ENCODE measurements at places on chromosomes 12 and 14. TPM values are rescaled to one million over a fixed set of nuclear protein-coding genes. Genes with fewer than 3 reads are reported as not detected.

GRCh38 chr12:68746572-68747180 lies 700 bp downstream of the SLC35E3 start:
- DNase-seq: peak; percentile 50

The MRPL51 gene
- total RNA-seq: 95.6 TPM

GRCh38 chr14:35222872-35223466 lies 69.2 kb upstream of the PSMA6 start:
- no peak for DNase-seq

The GPRC5D gene
- not detected for total RNA-seq

- no peak for DNase-seq
Measured at GRCh38 chr14:53192052-53192760, 39.1 kb upstream of the DDHD1 start.

The HIF1A gene
- 71.7 TPM for total RNA-seq

GRCh38 chr12:60191676-60192359 lies 596.0 kb downstream of the SLC16A7 start:
- no peak for DNase-seq

DNA sequence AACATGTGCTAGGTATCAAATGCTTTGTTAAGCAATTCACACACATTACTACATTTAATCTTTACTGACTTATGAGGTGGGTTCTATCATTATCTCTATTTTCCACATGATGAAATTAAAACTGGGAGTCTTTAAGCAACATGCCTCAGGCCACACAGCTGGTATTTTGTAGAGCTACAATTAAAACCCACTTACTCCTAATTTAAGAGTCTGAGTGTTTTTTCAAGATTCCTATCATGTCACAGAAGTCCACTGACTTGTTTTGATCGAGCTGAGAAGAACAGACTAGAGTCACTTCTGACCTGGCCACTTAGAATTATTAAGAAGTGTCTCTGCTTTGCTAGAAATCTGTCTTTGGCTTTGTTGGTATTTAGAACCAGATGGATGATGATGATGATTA lies 670.7 kb downstream of the NRXN3 start:
- no peak for DNase-seq

The OTX2 gene
- not detected for total RNA-seq

GRCh38 chr12:95105540-95105939 lies 32.1 kb upstream of the NR2C1 start:
- no peak for DNase-seq

The SLC7A7 gene
- total RNA-seq: 2.3 TPM

The TRPV4 gene
- 0.32 TPM for total RNA-seq

The FGD4 gene
- total RNA-seq: 27.1 TPM

- DNase-seq: no peak
Measured at GRCh38 chr14:101624536-101624935, 63.2 kb downstream of the DIO3 start.

GRCh38 chr14:27148143-27148542 lies 550.3 kb upstream of the NOVA1 start:
- no peak for DNase-seq

The STAC3 gene
- 0.71 TPM for total RNA-seq

DNA sequence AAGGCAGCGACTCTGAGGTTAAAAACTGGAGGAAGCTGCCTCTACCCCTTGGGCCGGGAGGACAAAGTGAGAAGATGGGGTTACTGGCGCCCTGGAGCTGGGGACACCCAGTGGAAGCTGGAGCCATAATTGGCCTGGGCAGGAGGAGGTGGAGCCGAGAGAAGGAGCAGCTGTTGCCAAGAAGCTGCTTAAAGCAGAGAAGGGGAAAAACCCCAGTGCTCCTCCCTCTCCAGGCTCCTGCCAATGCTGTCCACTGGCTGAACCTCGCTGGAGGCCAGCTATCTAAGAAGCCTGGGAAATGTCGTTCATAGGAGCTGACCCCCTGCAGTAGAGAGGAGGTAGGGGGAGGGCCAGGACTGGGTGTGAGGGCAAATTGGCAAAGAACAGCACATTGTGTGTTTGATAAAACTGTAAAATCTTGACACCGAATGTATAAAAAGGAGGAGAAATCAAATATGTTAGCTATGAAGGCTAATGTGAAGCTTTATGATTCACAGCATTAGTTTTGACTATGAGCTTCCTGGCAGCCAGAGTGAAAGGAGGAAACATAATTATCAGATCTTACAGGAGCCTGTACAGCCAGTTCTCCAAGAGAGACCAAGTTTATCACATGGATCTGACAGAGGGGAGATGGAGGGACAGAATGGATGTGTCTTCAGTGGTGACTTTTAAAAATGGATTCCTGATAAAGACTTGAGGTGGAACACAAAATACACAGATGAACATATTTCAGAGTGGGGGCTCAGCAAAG lies 9.5 kb downstream of the HHIPL1 start:
- DNase-seq: no peak

GRCh38 chr12:126418400-126418799 lies 1353.2 kb downstream of the AACS start:
- DNase-seq: no peak

DNA sequence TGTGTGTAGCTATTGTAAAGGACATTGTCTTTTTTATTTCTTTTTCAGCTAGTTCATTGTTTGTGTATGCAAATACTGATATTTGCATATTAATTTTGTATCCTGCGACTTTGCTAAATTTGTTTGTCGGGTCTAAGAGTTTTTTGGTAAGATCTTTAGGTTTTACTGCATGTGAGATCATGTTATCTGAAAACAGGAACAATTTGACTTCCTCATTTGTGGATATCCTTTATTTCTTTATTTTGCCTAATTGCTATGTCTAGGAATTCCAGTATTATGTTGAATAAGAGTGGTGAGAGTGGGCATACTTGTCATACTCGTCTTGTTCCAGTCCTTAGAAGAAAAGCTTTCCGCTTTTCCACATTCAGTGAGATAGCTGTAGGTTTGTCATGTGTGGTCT lies 28.8 kb downstream of the SIX4 start:
- no peak for DNase-seq

DNA sequence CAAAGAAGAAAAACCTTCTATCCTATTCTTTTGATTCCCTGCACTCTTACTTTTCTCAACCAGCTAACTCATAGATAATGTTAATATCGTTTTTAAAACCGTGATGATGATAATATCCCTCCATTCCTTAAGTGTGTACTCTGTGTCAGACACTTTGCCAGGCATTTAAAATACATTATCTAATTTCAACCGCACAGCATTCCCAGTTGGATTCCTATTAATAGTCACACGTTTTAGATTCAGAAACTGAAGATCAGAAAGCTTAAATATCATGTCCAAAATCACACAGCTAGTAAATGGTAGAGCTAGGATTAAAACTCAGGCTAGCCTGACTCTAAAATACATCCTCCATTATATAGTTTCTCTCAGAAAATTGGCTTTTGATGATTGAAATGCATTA lies 366.0 kb downstream of the NELL2 start:
- DNase-seq: no peak

GRCh38 chr14:51784466-51784865 lies 75.9 kb upstream of the GNG2 start:
- DNase-seq: no peak

The DPY19L2 gene
- 55.0 TPM for total RNA-seq

- peak; percentile 81 for DNase-seq
Measured at GRCh38 chr12:75908961-75909605, 122.5 kb downstream of the PHLDA1 start.

GRCh38 chr12:92987846-92988621 lies 58.9 kb upstream of the EEA1 start:
- DNase-seq: peak; percentile 41

DNA sequence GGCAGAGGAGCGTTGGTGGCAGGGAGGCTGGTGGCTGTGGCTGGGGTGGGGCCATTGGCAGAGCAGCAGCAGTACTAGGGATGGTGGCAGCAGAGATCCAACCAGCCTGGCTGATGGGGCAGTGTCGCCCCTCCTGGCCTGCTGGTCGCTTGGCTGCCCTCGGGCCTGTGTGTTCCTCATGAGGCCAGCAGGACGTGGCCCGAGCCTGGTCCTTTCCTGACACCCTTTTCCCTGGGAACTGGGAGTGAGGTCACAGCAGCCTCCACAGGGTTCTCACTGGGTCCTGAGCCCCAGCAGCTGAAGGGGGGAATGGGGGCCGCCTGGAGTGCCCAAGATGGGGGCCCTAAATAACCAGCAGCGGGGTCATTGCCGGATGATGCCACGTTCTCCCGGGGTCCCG lies 46.1 kb downstream of the KIF26A start:
- no peak for DNase-seq

The SLC38A4 gene
- total RNA-seq: 0.25 TPM

The C12orf57 gene
- 136 TPM for total RNA-seq

The DCAF4 gene
- 13.1 TPM for total RNA-seq

DNA sequence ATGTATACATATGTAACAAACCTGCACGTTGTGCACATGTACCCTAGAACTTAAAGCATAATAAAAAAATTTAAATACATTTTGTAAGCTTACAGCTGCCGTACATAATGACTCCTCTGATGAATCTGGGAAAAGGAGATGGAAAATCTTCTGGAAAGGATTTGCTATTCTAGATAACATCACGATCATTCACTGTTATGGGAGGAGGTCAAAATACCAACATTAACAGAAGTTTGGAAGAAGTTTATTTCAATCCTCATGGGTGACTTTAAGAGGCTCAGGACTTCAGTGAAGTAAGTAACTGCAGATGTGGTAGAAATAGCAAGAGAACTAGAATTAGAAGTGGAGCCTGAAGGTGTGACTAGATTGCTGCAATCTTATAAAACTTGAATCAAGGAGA lies 172.2 kb downstream of the SLC16A7 start:
- DNase-seq: no peak

DNA sequence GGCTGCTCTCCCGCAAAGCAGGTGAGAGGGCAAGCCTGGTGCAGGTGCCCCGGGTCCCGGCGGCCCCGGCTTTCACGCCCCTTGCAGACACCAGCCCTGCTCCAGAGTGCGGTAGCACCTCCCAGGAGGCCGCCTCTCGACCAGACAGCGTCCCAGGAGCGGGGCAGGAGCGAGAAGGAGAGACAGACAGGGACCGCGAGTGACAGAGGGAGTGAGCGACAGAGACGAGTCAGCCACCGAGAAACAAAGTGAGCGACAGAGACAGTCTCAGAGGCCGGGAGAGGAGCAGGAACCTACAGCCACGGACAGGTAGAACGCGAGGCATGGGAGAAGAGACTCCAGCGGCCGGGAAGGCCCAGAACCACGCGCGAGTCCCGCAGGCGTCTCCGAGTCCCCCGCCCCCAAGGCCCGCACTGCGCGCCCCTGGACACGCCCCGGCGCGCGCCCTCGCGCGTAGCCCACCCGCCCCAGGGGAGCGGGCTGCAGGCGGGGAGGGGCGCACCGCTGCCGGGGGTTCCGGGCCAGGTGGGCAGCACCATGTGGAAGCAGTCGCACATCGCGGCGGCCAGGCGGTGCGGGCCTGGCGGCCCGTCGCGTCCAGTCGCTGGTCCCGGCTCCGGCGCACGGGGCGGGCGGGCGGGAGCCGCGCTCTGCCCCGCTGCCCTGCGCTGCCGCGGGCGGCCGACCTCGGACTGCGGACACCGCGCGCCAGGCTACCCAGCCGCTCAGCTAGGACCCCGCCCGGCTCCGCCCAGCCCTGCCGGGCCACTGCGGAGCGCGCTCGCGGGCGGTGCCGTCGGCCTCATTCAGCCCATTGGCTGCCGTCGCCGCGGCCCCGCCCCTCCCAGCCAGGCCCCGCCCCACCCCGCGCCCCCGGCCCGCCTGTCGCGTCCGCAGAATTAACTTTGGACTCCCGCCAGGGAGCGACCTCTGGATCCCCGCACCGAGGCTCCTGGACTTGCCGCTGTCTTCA lies at the start of gene AHNAK2:
TSS of gene AHNAK2 (minus strand) at position 694 of the 973 bp plus-strand sequence. CDS start at position 557, 137 bp downstream.
- peak; percentile 75 for DNase-seq

GRCh38 chr12:40742041-40742440 lies 49.8 kb downstream of the CNTN1 start:
- DNase-seq: no peak

DNA sequence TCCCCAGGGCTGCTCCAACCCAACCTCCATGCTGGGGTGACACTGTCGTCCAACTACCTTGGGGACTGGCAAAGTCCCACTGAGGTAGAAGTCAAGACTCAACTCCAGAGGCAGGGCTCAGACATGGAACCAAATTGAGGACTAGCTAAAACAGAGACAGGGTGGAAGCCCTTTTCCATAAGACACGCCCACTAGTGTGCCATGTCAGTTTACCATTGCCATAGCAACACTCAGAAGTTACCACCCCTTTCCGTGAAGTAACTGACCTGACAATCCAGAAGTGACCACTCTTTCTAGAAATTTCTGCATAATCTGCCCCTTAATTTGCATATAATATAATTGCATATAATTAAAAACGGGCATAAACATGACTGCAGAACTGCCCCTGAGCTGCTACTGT lies 409.6 kb downstream of the MED13L start:
- DNase-seq: no peak

- DNase-seq: peak; percentile 74
Measured at GRCh38 chr14:64501411-64502171, 2.0 kb downstream of the ZBTB25 start.

DNA sequence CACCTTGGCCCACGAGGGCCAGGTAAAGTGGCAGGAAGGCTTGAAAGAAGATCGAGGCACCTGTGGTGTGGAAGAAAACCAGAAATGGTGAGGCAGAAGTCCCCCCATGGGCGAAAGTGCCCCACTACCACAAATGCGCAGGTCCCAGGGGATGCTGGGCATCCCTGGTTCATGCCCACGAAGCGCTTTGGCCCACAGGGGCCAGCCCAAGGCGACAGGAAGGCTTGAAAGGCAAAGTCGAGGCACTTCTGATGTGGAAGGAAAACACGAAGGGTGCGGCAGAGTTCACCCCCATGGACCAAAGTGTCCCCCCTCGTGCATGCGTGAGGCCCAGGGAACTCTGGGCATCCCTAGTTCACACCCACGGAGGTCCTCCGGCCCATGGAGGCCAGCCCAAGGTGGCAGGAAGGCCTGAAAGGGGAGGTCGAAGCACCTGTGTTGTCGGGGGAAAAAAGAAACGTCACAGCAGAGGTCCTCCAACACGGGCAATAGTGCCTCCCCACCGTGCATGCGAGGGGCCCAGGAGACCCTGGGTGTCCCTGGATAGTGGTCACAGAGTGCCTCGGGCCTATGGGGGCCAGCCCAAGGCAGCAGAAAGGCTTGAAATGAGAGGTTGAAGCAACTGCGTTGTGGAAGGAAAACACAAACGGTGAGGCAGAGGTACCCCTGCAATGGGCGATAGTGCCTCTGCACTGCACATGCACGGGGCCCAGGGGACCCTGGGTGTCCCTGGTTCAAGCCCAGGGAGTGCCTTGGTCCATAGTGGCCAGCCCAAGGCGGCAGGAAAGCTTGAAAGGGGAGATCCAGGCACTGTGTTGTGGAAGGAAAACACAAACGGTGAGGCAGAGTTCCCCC lies 373.9 kb downstream of the ALG10 start:
- DNase-seq: peak; percentile 5

The PLEKHD1 gene
- 0.16 TPM for total RNA-seq

All from heart left ventricle (tissue), 16 donors.